Stimulated activated CD8-positive, alpha-beta memory T cell treated with anti-CD3 and anti-CD28 coated beads, Interleukin-4, amount 100 ng/mL, for 24 hours (primary cell): ENCODE measurements at places on chromosomes 1 and 21.

DNA sequence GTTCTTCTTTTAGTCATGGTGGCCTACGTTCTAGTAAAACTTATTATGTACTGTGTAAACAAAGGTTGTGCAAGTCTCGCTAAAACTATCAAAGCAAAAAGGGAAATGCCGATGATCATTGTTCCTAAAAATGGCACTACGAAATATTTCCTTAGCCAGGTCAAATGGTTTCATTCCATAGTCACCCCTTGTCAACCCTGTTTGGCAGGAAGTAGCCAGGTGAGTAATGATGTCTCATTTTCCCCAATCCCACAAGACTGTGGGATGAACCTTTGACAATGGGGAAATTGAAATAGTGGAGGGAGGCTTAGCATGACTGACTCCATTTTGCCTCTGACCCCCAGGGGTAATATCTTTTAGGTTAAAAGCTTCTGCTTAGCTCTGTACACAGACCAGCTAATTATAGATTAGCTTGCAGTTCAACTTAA, 5.6 kb upstream of the REN start:
- no peak for DNase-seq

DNA sequence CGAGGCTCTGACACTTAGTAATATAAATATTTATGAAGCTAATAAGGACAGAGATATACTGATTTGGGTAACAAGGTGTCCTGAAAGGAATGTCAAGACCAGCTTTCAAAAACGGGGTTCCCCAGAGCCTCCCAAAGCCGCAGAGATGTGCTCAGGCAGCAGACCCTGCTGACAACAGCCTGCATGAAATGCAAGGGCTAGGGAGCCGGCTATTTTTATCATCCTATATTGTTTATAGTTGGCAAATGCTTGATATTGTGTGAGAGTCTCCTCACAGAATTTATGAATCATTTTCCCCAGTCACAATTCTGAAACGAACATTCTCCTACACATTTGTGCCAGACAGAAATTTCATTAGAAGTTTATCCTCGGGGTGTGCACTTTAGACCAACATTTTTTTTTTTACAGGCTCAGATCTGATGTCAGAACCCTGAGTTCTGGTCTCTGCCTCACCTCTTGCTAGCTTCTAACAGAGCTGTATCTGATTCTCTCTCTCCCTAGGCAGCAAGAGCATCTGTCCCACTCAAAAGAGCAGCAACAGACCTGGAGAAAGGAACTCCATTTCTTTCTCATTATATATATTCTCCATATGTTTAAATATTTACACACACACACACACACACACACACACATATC, 302.3 kb upstream of the PLD5 start:
- DNase-seq = no peak

DNA sequence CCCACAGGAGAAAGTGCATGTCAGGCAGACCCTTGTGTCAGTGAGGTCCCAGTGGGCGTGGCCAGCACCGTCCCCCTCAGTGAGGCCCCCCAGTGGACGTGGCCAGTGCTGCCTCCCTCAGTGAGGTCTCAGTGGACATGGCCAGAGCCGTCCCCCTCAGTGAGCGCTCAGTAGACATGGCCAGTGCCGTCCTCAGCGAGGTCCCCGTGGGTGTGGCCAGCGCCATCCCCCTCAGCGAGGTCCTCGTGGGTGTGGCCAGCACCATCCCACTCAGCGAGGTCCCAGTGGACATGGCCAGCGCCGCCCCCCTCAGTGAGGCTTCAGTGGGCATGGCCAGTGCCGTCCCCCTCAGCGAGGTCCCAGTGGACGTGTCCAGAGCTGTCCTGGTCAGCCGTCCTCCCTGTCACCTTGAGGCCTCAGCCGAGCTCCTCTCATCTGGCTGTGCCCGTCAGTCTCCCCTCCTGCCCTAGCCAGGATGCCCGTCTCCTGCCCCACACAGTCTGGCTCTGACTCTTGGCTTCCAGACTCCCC, 35.5 kb downstream of the PDE9A start:
- DNase-seq = no peak

- DNase-seq = no peak
Measured at GRCh38 chr1:112698366-112699310, 8.3 kb downstream of the RHOC start.

GRCh38 chr1:167121375-167122120, 27.7 kb downstream of the STYXL2 start:
- DNase-seq = no peak

DNA sequence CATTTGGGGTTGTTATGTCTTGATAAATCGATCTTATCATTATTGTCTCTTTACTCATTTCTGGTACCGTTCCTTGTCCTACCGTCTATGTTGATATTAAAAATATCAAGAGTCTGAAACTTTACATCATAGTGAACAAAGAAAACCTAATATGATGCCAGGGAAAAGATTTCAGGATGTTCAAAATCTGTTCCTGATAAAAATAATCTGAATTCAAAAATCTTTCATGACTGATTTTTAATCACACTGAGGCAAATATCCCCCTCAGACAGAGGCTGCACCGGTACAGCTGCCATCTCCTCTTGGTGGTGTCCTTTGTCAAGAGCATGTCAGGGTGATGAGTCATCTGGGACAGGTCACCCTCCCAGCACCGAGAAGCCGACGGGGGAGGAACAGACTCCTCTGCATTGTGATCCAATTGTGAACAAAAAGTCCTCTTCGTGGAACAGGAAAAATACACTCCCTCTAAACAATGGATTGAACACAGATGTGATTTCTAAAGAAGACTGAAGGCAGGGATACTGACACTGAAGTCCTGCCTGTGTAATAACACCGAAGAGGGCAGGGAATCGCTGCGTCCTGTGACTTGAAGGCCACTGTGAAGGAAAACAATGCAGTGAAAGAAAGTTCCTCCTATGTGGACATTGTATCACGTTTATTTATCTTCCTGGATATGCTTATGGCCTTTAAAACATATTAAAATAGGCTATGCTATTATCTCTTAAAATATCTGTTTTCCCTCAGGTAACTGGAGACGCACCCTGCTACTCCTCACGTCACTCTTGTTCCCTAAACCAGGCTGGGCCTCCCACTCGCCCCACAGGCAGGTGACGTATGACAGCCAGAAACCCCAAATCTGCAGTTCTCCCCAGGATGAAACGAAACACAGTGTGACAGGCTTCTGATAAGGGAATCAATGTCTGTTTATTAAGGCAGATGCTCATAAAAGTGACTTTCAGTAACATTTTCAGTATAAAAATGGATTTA, 4.3 kb upstream of the SPATC1L start:
- DNase-seq = no peak

DNA sequence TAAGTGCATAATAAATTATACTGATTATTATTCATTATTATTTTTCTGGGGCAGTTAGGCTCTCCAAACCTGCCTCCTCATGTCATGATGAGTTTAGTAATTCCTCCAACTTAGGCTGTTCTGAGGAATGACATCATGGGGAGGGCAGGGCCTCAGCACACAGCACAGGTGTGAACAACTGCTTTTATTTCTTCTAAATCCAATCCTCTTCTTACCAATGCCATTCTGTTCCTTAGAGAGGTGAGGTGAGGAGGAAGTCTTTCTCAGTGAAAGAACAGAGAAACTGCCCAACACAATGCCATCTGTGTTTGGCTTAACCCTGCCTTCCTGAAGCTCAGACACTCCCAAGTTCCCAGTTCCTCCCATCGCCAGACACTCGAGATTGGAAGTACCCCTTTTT, 45.4 kb upstream of the WASF2 start:
- no peak for DNase-seq

DNA sequence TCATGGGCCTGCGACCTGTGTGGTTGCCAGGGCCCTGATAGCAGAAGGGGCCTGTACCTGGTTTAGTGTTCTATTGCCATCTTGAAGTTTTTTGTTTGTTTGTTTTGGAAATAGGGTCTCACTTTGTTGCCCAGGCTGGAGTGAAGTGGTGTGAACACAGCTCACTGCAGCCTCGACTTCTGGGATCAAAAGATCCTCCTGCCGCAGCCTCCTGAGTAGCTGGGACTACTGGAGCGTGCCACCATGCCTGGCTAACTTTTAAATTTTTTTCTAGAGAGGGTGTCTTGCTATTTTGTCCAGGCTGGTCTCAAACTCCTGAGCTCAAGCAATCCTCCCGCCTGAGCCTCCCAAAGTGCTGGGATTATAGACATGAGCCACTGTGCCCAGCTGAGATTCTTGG, 72.9 kb downstream of the UBE2T start:
- no peak for DNase-seq

- DNase-seq = no peak
Measured at GRCh38 chr1:70156529-70157120, 48.8 kb downstream of the LRRC40 start.

GRCh38 chr21:42971897-42972275, 2.5 kb upstream of the PKNOX1 start:
- DNase-seq = no peak

- DNase-seq = no peak
Measured at GRCh38 chr1:89198081-89198480, 661 bp downstream of the GBP4 start.

DNA sequence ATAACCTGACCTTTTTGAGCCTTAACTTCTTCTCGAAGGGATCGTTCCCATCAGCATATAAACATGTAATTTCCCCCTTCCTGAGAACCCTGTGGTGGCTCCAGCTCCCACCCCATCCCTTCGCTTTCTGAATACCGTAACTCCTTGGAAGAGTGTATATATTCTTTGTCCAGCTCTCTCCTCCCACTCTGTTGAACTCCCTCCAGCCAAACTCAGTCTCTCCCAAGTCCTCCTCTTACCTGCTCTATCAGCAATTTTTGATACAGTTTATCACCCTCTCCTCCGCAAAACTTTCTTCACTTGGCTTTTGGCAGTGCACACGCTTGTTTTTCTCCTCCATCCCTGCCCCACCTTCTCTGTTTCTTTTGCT, 109.9 kb upstream of the SLC25A33 start:
- no peak for DNase-seq

DNA sequence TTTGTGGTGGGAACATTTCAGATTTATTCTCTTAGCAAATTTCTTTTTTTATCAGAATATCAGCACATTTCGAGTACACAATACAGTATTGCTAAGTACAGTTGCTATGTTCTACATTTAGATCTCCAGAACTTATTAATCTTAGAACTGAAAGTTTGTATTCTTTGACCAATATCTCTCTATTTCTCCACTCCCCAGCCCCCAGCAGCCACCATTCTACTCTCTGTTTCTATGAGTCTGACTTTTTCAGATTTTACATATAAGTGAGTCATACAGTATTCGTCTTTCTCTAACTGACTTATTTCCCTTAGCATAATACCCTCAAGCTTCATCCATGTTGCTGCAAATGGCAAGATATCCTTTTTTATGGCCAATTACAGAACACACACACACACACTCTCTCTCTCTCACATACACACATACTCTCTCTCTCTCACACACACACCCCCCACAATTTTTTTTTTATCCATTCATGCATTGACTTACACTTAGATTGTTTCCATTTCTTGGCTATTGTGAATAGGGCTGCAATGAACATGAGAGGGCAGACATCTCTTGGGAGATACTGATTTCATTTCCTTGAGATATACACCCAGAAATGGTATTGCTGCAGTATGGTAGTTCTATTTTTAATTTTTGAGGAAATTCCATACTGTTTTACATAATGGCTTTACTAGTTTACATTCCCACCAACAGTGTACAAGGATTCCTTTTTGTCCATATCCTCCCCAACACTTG, 15.7 kb downstream of the RPTN start:
- DNase-seq = no peak

- DNase-seq = peak; percentile 44
Measured at GRCh38 chr1:16082283-16083038, 9.0 kb upstream of the FAM131C start.

DNA sequence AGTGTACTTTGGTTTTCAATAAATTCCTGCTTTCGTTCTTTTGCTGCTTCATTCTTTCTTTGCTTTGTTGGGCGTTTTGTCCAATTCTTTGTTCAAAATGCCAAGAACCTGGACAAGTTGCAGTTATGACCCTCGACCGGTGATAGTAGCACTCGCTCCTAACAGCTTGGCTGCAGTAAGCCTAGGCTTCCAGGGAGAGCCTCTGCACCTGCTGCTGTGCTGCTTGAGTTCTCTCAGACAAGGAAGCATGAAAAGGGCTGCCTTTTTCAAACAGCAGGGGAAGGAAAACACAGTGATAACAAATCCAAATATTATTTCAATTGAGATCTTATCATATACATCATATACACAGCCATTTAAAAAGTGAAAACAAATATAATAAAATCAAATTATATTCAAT, 12.8 kb upstream of the RIPK4 start:
- no peak for DNase-seq

GRCh38 chr21:39625211-39625895, 12.6 kb downstream of the B3GALT5 start:
- DNase-seq = no peak

DNA sequence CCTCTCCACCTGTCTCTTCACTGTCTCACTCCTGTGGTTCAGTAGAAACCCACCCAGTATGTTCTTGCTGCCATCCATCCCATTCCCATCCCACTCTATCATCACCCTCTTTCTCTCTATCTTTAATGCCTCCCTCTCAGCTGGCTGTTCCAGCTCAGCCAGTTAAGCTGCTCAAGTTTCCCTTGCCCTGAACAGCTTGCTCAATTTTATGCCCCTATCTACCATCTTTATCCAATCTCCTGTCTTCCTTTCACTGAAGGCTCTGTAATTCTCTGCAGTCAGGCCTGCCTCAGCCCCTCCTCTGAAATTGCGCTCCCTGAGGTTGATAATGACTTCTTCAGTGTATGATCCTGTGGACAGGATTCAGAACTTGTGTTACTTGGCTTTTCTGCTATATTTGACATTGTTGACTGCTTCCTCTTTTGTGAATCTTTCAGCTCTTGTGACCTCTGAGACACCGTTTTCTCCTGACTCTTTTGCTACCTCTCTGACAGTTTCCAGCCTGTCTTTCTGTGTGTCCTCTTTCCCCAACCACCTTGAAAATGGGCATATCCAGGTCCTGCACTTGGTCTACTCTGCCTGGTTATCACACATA, 13.9 kb upstream of the BCAR3 start:
- DNase-seq = no peak

DNA sequence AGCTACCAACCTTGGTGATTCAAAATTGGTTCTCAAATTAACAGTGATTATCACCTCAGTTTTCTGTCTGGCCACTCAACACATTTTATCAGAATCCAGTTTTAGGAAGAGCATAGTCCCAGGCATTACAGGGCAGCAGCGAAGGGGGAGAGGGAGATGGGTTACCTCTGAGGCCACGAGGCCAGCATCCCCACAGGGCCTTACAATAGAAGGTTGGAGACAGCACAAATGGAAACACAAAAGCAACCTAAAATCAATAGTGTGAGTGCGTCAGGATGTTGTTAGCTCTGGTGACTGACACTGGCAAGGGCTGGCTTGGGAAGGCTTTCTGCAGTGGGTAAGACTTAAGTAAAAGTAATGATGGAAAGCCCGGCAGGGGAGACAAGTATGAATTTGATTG, 79.5 kb downstream of the JAK1 start:
- no peak for DNase-seq

GRCh38 chr1:238438311-238439270, 547.9 kb upstream of the ZP4 start:
- no peak for DNase-seq
